Stimulated activated CD4-positive, alpha-beta T cell treated with anti-CD3 and anti-CD28 coated beads, Interleukin-1b, Interleukin-23, amount 100 ng/mL, for 1 hour (primary cell): ENCODE measurements at places on chromosomes 3 and 15.
A peak's percentile ranks its signal among the peaks of the same experiment; 100 is the strongest.

- no peak for DNase-seq
Observed at GRCh38 chr3:105351821-105352220, 14.9 kb upstream of the ALCAM start.

- no peak for DNase-seq
Observed at GRCh38 chr3:41611008-41611407, 350.9 kb downstream of the ULK4 start.

GRCh38 chr15:39282663-39283208 is 298.1 kb upstream of the THBS1 start:
- DNase-seq = no peak

GRCh38 chr3:10344147-10344943 is 23.4 kb upstream of the SEC13 start:
- peak; percentile 19 for DNase-seq

DNA sequence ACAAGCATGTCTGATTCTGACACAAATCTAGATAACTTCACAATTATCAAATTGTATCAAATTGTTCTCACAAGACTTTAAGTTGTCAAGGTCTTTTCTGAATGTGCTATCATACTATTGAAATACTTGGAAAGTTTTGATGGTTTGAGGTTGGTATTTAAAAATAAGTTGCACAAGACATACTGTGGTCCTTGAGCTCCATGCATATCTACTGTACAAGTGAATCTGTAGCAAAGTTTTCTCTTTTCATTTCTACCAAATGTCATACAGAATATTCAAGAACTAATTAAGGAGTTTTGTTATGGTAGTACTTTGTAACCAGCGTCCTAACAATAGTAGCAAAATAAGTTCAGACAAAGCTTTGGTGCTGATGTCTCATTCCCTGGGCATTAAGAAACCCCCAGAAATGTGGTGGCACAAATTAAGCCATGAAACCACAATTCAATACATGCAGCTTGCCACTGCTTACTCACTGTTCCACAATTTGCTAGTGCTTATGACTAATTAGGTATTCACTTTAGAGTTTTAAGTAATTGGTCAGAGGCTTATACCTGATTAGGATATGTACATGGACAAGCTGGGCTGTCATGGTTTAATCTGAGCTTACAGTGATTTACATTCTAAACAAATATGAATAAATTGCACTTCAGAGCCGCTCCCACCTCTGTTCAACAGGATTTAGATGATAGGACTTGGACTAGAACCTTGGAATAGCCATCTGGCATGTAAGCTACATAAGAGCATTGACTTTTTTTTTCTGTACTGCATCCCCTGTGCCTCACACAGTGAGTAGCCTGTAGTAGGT is 8.8 kb downstream of the TBC1D23 start:
- DNase-seq = no peak

DNA sequence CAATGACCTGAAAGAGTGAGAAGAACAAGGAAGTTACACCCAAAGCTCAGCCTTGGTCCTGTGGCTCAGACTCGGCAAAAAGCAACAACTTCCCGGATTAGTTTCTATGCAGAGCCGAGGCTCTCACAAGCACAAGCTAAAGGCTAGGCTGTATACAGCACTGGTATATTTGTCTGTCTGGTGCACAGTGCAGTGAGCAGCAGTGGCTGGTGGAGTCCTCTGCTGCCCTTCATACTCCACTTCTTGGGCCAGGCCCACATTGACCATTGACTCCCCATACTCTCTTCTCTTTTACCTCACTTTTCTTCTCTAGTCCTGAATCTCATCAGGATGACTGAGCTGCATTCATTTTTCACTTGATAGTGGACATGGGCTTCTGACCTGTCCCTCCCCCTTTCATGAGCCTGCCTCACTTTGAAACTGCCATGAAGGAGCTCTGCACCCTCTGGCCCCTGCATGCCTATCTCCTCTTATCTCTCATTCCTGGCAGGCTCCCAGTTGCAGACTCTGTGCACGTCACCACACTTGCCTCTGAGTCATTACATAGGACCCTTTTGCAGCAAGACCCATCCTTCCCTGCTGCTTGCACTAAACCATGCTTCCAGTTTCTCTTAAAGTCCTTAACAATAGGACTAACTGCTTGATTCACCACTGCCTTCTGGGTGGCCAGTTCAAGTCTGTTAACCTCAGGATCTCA is 379.3 kb downstream of the NTRK3 start:
- no peak for DNase-seq

DNA sequence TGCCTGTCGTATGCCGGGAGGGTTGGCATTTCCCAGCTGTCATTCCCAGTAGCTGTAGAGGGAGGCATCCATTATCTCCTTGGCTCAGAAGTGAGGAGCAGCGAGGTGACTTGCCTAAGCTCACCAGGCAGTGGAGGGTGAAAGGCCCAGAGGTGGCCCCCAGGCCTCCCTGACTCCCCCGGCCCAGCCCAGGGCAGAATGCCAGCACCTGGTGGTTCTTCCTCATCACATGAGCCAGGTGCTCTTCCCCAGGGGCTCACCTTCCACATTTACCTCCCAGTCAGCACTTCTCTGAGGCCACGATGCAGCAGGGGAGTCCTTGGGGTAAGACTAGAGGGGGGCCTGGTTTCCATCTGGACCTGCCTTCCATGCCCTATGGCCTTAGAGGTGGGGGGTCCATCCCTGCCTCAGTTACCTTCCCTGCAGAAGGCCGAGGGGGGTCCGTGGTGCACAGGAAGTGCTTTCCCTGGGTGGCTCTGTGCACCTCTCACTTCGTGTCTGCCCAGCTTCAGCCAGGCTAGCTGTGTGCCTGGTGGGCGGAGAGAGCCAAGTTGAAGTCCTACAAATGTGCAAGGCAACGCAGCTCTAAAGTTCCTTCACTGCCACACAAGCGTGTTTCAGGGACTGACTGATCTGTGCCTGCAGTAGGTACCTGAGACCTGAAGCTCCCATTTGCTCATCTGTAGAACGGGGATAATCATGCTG is 70.3 kb upstream of the PLXNA1 start:
- no peak for DNase-seq

GRCh38 chr3:161754420-161755053 is 257.9 kb downstream of the OTOL1 start:
- DNase-seq = no peak

DNA sequence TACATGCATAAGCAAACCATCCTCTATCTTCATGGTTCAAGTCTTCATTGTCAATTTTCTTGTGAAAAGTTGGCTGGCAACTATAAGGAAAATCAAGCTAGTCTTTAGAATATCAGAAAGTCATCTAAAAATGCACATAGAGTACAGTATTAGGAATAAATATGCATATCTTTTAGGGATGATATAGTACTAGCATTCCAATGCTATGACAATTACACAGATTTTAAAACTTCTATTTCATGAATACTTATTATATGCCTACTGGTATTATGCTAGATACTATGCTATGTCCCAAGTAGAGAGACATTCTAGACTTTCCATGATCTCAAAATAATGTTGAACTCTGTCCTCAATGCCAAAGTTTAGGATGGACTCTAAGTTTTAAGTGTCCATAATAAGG is 81.3 kb upstream of the NAALADL2 start:
- no peak for DNase-seq

- no peak for DNase-seq
Observed at GRCh38 chr3:190865828-190866227, 3.3 kb upstream of the GMNC start.

- DNase-seq = no peak
Observed at GRCh38 chr3:141913150-141913811, 36.8 kb downstream of the ATP1B3 start.

DNA sequence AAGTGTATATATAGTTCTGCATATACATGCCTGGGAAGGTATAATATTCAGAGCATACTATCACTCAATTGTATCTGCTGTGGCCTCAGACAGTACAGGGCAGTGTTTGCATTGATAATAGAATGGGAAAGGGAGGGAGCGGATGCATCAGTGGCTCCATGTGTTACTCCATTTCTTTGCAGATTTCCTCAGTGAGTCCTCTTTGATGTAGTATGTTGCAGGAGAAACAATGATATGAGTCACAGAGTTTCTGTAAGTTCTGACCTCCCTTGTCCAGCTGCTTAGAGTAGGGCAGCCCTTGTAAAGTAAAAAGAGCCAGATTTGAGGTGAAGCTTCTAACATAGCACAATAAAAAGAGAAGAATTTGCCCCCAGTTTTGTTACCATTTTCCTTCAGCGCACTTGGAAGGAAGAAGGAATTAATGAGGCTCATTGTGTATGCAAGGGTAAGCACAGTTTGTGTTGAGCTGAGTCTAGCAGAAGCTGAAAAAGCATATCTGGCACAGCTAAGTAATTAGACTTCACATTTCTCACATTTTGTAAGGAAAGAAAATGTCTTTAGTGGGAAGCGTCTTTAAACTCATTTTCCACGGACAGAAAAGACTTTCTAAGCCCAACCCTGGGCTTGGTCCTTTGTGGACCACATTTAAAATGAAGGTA is 555.8 kb upstream of the IL12A start:
- DNase-seq = no peak

DNA sequence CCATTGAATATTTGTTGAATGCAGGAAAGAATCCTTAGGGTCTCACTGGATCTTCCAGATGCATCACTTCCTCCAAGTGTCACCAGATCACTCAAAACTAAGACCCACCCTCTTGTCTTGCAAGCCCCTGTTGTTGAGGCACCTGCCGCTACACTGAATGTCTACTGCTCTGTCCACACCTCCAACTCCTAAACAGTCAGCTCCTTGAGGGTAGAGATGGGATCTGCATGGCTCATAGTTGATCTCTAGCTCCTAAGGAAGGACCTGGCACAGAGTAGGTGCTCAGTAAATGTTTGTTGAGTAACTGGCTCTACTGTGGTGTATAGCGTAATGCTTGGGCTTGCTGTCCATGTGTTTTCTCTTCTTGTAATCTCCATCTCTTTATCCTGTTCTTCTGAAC is 8.8 kb downstream of the SLC6A20 start:
- DNase-seq = no peak

DNA sequence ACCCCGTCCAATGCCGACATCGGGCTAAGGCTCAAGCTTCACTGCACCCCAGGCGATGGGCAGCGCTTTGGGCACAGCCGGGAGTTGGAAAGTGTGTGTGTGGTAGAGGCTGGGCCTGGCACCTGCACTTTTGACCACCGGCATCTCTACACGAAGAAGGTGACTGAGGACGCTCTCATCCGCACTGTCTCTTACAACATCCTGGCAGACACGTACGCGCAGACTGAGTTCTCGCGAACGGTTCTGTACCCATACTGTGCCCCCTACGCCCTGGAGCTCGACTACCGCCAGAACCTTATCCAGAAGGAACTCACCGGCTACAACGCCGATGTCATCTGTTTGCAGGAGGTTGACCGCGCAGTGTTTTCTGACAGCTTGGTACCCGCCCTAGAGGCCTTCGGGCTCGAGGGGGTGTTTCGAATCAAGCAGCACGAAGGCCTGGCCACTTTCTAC is 1.0 kb downstream of the PDE12 start:
- DNase-seq = no peak

- no peak for DNase-seq
Observed at GRCh38 chr3:152257563-152258035, 11.1 kb upstream of the MBNL1 start.

- DNase-seq = no peak
Observed at GRCh38 chr3:15399970-15400369, 27.4 kb downstream of the METTL6 start.

DNA sequence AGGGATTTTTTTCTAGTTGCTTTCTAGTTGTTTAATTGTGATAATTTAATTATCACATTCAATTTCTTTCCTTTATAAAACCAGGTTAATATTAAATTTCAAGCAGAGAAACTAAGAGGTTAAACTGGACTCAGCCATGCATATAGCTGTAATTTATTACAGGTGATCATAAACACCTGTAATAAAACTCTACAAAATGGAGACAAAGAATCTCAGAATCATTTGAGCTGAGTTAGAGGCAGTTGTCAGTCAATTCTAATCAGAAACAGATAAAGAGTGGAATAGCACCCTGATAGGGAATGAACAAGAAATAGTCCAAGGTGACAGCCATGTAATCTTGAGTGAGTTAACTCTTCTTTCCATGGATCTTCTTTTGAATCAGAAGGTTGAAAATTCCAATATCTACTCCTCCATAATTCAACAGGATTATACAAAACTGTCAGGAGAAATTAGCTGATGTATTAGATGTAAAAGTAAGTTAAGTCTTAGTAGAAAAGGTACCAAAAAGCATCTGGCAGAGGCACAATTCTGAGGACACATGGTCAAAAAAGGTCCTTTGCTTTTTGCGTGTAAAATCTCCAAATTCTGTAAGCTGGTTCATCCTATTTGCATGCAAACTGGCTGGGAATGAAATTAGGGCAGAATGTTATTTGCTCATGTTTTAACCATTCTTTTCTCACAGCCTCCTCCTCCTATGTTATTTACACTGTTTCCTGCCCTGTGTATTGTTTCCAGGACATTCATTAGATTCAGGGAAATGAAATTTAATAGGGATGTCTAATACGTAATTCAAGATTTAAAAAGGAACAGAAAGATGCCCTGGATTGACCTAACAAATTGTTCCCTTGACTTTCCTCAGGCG is 39.4 kb upstream of the B3GNT5 start:
- DNase-seq = no peak

GRCh38 chr3:148083526-148084182 is 614.0 kb upstream of the AGTR1 start:
- no peak for DNase-seq

DNA sequence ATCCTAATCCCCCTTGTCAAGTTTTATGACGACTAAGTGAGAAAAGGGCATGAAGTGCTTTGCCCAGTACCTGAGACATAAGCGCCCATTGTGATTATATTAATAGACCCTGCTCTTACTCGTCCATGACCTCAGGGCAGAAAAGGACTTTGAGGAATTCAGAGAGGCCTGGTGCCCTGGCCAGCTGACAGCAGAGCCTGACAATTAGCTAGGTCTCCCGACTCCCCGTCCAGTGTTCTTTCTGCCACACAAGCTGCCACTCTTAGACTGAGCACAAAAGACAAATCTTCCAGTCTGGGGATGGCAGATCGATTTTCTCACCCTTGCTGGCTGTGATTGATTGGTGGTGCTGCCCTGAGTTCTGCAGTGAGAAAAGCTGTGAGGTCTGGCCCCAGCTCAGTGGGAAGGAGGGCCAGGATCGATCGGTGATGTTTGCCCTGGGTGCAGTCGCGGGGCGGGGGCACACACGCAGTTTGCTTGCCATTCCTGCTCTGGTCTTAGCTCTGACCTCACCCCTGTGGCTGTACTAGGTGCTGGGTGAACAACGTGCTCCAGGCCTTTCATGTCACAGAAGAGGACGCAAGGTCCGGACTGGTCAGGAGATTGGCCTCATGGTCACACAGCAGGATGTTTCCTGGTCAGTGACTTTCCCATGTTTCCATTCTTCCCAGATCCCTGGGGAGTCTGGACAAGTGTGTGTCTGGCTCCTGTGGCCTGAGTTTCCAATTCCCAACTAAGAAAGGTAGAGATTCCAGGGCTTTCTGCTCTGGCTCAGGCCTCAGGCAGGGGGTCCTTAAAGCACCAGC is 67.4 kb upstream of the TLE3 start:
- no peak for DNase-seq

GRCh38 chr3:144809380-144809779 is 837.8 kb downstream of the DIPK2A start:
- DNase-seq = no peak

DNA sequence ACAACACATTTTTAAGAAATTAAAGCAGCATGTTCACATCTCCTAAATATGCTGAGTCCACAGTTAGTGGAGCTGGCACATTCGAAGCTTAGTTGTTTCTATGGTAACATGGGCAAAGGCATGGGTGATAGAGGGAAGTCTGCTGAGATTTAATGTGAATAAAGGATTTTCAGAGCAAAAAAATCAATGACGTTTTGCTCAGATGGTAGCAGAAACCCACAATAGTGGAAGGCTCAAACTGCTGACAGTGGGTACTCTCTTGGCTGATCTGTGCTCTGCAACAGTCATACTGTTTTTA is 795.1 kb upstream of the ARPP21 start:
- no peak for DNase-seq

- DNase-seq = no peak
Observed at GRCh38 chr3:126711121-126711760, 7.2 kb downstream of the CHCHD6 start.

- DNase-seq = no peak
Observed at GRCh38 chr3:53243165-53243564, 12.7 kb downstream of the TKT start.
